NCI-H2227 treated with DMSO at 0.1 percent for 48 hours (cell line): ENCODE measurements at places on chromosomes 1 and 21.

GRCh38 chr1:232678185-232678886, 48.4 kb upstream of the SIPA1L2 start:
- no peak for DNase-seq

DNA sequence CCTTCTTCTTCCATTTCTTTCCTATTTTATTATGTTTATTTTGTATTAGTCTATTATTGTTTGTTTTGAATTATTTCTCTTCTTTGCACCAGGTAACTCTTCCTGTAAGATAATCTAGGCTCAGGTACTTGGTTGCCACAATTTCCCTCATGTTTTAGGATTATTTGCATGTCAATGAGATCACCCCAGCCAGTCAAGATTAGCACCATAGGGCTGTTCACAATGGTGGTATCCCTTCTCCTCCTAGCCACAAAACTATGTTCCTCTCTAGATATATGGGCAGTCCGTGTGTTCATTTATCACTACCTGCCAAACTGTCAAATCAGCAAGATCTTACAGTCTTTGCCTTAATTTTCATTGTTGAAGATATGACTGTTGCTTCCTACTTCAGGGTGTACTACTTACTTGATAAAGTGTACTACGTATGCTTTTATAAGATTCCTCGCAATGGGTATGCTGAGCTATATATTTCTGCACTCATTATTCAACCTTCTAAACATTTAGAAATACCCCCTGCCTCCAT, 1536.2 kb downstream of the PLA2G4A start:
- no peak for DNase-seq

- DNase-seq = peak; percentile 74
These were observed 636.9 kb downstream of the KIF26B start for GRCh38 chr1:245791410-245792312.

DNA sequence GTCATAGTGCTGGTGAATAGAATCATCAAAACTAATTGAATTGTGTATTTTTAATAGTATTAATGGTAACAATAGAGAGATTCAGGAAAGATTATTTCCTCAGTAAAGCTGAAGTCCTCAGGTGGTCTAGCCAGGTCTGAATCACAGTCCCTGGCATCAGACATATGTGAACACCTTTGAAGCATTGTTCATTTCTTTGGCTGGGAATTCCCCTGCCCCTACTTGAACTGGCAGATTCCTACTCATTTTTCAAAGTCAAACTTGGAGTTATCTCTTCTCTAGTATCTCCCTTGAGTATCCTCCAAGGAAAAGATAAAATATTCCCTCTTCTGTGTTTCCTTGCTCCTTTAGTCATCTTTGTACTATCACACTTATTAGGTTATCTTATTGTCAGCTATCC, 759.8 kb downstream of the ADGRL2 start:
- no peak for DNase-seq

- no peak for DNase-seq
These were observed 18.8 kb upstream of the PKP1 start for GRCh38 chr1:201264554-201264953.

DNA sequence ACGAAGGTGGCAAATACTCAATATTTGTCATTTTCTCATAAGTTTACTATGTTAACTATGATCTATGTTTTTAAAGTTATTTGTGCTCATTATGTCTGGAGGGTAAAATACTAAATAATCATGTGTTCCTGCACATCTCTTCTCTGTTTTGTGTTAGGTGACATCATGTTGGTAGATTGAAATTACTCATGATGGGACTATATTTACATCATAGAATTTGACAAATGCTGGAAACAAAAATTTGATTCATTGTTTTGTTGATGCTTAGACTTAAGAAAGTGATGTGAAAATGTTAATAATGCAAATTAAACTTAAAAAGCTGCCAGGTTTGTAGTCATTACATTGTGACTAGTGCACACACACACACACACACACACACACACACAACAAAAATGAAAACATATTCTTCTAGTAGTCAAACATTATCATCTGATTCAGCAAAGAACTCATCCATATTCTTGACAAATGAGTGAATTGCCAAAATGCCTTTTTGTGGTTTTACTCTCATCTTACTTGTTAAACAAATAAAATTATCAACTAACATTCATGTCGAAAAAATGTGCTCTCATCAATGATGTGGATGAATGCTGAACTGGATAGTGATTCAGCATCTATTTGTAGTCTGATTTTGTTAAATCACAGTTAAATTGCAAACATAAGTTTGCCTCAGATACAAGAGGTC, 870.7 kb downstream of the BRINP3 start:
- DNase-seq = no peak

- no peak for DNase-seq
These were observed 191.9 kb downstream of the RERE start for GRCh38 chr1:8625491-8625890.

DNA sequence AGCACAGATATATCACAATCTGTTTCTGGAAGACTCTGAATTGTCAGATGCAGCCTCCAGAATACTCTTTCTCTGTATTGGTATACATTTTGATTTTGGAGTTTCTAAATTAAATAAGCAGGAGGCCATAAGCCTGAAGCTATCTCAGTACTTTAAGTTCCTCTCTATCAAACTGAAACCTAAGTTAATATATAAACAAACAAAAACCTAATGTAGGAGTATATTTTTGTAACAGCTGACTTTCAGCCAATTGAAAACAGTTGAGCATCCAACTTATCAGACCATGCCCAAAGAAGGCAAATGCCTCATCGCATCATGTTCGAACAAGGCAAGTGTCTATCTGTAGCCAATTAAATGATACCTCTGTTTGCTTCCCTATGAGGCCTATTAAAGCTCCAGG, 1054.4 kb downstream of the AMY1C start:
- no peak for DNase-seq

DNA sequence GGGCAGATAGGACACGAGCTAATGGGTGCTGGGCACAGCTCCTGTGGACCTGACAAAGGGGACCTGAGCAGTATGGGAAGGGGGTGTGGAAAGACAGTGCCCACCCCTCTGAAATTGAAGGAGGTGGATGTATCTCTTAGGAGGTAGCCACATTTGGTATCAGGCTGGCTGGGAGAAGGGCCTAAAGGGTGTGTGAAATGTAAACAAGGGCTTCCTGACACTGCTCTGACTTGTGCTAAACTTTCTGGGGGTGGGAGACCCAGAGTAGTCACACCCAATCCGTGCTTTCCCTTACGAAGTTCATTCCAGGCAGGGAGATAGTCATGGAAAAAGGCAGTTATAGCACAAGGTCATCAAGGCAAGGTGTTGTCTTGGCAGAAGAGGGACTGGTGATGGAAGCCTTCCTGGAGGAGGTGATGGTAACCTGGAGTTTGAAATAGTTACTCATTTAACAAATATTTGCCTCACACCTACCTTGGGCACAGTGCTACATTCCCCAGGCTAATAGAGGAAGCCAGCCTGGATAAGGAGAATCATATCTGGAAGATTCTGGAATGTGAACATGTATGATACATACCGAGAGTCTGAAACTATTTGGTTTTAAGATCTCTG, 5.3 kb upstream of the CCDC24 start:
- DNase-seq = no peak

GRCh38 chr1:65278376-65279069, 30.8 kb upstream of the DNAJC6 start:
- peak; percentile 41 for DNase-seq

DNA sequence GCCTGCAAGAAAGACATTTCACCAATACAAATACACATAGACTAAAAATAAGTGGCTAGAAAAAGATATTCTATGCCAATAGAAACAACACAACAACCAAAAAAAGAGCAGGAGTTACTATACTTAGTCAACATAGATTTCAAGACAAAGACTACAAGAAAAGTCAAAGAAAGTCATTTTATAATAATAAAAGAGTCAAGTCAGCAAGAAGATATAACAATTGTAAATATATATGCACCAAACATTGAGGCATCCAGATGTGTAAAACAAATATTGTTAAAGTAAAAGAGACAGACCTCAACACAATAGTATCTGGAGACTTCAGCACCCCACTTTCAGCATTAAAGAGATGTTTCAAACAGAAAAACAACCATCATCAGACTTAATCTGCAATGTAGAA, 104.6 kb downstream of the AMY1C start:
- DNase-seq = no peak

DNA sequence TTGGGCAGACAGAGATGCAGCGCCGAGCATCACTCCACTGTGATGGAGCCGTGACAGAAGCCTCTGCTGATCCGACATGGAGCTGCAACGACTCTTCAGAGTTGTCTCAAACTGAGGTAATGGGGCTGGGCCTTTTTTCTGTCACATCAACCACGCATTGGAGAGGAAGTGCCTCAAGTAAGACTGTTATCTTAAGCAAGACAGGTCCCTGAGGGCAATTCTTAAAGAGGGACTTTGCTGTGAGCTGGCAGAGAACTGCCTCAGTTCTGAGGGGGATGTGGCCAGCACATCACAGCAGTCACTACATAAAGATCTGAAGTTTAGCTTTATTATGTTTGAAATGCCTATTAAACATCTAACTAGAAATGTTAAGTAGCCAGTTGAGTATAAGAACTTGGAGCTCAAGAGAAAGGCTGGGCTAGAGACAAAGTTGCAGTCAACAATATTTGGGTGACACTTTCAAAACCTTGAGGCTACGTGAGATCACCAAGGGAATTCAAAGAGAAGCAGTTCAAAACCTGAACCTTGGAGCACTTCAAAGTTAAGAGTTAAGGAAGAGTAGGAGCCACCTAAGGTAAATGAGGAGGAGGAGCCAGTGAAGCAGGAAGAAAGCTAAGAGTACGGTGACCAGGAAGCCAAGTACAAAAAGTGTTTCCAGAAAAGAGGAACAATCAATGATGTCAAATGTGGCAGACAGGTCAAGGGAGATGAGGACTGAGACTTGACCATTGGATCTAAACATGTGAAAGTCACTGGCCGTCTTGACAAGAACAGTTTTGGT, 54.2 kb upstream of the BCL9 start:
- DNase-seq = no peak

DNA sequence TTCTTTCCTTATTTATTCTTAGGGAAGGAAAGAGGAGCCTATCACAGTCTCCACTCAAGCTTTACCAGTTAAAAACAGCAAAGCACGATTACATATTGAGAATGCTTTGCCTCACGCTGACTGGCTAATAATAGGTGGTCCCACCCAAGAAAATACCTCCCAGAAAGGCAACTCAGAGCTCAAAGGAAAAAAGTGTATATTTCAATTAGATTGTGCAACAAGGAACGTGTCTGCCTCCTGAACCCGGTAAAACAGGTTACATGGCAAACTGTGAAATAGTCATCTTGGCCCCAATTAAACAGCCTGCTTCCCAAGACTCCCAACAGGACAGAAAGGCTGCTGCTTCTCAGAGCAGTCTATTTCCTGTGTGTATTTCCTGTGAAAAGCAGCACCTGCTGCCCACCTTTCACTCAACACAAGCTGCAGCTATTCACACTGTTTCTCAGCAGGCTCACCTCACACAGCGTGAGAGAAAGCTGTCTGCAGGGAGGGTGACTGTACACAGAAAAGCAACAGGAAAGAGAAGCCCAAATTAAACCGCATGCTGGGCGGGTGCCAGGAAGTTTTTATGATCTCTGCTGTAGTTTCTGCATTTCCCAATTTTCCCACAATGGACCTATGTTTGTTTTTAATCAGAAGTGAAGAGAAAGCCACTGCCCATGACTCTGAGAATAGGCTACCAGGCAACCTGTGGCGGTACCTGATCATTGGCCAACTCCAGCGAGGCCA, 44.0 kb downstream of the URB1 start:
- DNase-seq = no peak

GRCh38 chr1:112881742-112882127, 74.3 kb downstream of the SLC16A1 start:
- DNase-seq = no peak

- DNase-seq = peak; percentile 40
These were observed 69.7 kb upstream of the WNT4 start for GRCh38 chr1:22212400-22213233.

DNA sequence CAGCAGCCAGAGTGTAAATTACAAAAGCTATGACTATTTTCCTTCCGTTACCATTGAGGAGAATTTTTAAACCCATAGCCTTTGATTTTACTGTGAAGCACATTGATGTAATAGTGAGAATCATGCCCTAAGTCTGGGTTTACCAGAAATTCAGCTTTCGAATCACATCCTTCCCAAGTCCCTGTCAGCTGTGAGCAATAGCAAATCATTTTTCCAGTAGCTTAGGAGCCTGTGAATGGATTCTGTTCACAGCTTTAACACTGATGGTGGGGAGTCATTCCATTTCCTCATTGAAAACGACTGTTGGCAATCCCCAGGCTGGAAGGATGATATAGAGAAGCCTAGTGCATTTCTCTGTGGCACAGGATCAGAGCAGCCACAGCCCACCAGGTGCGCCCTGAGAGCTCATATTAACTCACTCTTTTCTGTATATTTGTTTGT, 82.2 kb upstream of the C1orf105 start:
- DNase-seq = no peak

- no peak for DNase-seq
These were observed 79.6 kb downstream of the PLXNA2 start for GRCh38 chr1:208164609-208165008.

GRCh38 chr1:110240476-110241210, 30.5 kb downstream of the KCNC4 start:
- DNase-seq = no peak

GRCh38 chr1:162682013-162682419, 49.8 kb downstream of the DDR2 start:
- no peak for DNase-seq

- DNase-seq = no peak
These were observed 72.4 kb downstream of the DMRTA2 start for GRCh38 chr1:50350868-50351267.

DNA sequence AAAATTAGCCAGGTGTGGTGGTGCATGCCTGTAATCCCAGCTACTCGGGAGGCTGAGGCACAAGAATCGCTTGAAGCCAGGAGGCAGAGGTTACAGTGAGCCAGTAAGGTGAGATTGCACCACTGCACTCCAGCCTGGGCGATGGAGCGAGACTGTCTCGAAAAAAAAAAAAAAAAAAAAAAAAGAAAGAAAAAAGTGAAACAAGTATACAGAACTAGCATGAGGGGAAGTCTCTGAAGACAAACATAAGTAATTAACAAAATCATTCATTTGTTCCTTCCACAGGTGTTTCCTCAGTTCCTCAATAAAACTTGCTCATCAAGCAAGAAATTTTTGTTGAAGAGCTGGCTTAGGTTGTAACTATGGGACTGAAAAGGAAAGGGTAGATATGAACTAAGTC, 52.2 kb upstream of the CNN3 start:
- DNase-seq = no peak

- no peak for DNase-seq
These were observed 224.2 kb downstream of the DISC1 start for GRCh38 chr1:231850786-231851185.
